Muscle of back (tissue), 13 donors: ENCODE measurements at places on chromosomes 5 and 9. TPM values are rescaled to one million over a fixed set of nuclear protein-coding genes. Genes with fewer than 3 reads are reported as not detected.

ESM1 gene
- polyA plus RNA-seq, result 3.1 TPM

HSPB3 gene
- polyA plus RNA-seq, result 119 TPM

PCDH1 gene
- 21.4 TPM for polyA plus RNA-seq

FOXI1 gene
- not detected for polyA plus RNA-seq

SAPCD2 gene
- 4.1 TPM for polyA plus RNA-seq

MAMDC4 gene
- 4.3 TPM for polyA plus RNA-seq

SPATA31A7 gene
- polyA plus RNA-seq, result not detected

- no peak for DNase-seq
These were observed 31.5 kb downstream of the OLFML2A start for GRCh38 chr9:124808246-124808956.

DNA sequence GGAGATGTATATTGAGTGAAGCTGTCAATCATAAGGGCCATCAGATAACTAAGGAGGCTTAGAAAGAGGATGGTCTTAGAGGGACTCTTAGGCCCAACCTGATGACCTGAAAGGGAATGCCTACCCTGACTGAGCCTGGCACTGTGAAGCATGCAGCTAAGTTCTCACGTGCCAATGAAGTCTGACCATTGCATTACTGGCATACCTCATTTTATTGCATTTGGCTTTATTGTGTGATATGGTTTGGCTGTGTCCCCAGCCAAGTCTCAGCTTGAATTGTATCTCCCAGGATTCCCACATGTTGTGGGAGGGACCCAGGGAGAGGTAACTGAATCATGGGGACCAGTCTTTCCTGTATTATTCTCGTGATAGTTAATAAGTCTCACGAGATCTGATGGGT is 421.6 kb upstream of the SGCD start:
- no peak for DNase-seq

DNA sequence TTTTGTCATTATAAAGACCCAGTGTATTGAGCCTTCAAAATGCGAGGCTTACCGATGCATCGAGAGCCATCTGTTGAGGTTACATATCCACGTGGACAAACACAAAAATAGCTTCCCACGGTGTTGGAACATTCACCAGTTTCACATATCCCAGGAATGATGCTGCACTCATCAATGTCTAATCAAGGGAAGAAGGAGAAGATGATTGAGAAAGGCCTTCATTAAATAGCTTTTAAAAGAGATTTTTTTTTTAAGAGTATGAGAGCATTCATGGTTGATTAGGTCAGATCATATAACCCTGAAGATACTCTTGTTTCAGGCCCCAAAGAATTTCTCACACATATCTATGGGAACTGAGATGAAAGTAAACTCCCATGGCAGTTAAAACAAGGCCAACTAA is 129.4 kb downstream of the FBN2 start:
- no peak for DNase-seq

GRCh38 chr9:1875251-1875851 is 139.8 kb upstream of the SMARCA2 start:
- no peak for DNase-seq

GRCh38 chr9:122268041-122268814 is 3.5 kb downstream of the MRRF start:
- no peak for DNase-seq

GRCh38 chr9:89137542-89138462 is 40.8 kb downstream of the SHC3 start:
- peak; percentile 53 for DNase-seq

GRCh38 chr9:93123561-93124283 is 10.3 kb downstream of the NINJ1 start:
- DNase-seq, result no peak

DNA sequence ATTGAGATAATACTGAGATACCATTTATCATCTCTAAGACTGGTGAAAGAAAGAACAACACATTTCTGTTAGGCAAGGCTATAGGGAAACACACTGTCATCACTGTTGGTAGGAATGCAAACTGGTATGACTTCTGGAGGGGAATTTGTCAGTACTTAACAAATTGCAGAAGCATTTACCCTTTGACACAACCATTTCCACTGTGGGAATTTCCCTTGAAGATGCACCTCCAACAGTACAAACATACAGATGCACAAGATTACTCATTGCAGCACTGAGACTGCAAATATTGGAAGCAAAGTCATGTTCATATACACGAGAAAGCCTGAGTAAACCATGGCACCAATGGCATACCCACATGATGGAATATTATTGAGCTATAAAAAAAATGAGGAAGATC is 17.6 kb downstream of the GM2A start:
- DNase-seq, result no peak

- peak; percentile 89 for DNase-seq
These were observed at the start of gene ECM2 for GRCh38 chr9:92535940-92536850. Gene ECM2, minus strand, starts transcription at chr9:92535990. Its CDS starts 13,124 bp downstream, at chr9:92522866.
